ENCODE measurements at places on chromosomes 2 and 18.

- no peak for DNase-seq
Measured at GRCh38 chr2:78465707-78466106, 559.8 kb upstream of the REG3G start.

DNA sequence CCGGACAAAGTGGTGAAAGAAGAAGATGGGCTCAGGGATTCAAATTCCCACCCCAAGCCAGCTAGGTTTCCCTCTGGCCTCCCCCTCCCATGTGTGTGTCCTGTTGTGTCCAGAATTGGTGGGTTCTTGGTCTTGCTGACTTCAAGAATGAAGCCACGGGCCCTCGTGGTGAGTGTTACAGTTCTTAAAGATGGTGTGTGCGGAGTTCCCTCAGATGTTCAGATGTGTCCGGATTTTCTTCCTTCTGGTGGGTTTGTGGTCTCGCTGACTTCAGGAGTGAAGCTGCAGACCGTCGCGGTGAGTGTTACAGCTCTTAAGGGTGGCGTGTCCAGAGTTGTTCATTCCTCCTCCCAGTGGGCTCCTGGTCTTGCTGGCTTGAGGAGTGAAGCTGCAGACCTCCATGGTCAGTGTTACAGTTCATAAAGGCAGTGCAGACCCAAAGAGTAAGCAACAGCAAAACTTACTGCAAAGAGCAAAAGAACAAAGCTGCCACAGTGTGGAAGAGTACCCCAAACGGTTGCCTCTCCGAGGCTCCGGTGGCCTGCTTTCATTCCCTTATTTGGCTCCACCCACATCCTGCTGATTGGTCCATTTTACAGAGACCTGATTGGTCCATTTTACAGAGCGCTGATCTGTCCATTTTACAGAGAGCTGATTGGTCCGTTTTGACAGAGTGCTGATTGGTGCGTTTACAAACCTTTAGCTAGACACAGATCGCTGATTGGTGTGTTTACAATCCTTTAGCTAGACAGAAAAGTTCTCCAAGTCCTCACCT lies 37.7 kb upstream of the KLF11 start:
- no peak for DNase-seq

- no peak for DNase-seq
Measured at GRCh38 chr2:97988722-97989121, 7.0 kb downstream of the TMEM131 start.

DNA sequence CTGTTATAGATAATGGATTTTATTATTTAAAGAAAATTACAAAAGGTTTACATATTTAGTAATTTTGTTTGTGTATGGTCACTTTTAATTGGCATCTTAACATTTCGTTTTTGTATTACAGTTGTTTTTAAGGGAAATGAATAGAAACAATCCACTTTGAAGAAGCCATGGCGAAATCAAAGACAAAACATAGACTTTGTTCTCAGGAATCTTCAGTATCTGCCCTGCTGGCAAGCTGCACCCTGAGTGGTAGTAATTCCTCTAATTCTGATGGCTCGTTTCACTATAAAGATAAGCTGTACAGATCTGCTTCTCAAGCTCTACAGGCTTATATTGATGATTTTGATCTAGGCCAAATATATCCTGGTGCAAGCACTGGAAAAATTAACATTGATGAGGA lies 2.7 kb downstream of the C18orf54 start:
- no peak for DNase-seq

DNA sequence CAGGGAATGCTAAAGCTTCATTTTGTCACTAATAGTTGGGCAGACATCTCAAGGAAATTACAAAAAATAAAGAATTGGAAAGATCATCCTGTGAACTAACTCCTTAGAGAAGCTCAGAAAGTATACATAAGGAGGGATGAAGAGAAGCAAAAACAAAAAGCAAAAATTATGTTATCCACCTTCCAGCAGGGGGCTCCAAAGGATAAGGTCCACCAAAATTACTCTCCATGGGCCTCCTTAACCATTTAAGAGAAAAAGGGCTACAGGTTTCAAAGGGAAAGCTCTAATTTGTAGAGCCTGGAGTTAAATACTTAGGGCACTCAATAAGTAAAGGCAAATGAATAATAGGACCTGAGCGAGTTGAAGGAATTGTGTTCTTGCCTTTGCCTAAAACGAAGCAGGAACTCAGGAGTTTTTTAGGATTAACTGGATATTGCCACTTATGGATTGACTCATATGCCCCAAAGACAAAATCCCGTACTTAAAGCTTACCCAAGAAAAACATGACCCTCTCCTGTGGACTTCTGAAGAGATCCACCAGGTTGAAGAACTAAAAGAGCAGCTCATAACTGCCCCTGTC lies 1167.9 kb downstream of the DSC3 start:
- no peak for DNase-seq
